Stimulated activated CD4-positive, alpha-beta T cell treated with anti-CD3 and anti-CD28 coated beads, TNF-alpha, amount 100 ng/mL, for 48 hours (primary cell): ENCODE measurements at places on chromosomes 12 and 14.

GRCh38 chr12:52041695-52042123, 9.5 kb upstream of the NR4A1 start:
- DNase-seq: no peak

- no peak for DNase-seq
Observed at GRCh38 chr12:32809196-32809595, 53.5 kb upstream of the YARS2 start.

- DNase-seq: no peak
Observed at GRCh38 chr14:80078501-80078900, 132.8 kb downstream of the DIO2 start.

DNA sequence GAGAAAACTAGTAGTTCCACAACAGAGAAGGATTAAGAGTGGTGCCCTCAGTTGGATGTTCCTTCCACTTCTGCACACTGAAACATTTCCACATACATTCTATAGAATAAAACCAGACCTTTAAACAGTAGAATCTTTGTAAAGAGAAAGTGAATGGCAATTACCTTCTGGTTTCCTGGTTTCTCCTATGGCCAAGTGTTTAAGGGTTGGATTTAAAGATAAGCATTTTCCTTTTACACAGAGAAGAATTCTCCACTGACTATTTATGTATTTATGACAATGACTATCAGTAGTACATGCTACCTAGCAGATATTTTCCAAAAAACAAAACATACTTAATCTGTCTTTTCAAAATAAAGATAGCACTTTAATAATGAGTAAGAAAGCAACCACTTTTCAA, 3.2 kb downstream of the ATG2B start:
- DNase-seq: no peak

DNA sequence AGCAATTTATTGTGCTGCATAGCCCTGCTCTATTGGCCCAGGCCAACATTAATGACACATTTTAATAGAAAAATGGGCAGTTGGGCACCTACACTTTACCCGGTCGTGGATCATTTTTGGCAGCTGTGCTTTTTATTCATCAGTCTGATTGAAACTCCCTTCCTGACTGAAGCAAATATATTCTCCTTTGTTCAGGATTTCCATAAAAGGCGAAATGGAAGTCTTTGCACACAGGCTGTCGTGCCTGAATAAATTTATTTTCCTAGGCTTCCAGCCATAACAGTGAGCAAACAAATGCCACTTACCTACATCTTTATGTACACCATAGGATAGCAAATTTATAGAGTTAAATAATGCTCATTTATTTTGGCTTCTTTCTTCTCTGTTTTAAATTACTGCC, 480.7 kb upstream of the DCN start:
- no peak for DNase-seq

DNA sequence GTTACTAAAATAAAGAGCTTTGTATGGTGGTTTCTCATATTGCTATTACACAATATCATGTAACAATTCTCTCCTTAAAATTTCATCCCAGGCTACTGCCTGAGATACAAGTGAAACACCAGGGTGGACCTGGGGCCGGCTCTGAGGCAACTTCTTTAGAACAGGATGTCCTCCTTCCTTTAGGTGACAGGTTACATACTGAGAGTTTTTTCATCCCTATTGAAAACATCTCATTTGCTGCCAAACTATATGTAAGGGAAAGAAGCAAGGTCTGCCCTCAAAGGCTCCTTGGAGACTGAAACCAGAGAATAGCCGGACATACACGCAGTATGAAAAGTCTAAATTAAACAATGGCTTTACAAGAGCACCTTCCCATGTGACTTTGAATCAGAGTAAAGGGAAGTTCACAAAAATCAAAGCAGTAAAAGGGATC, 139.9 kb downstream of the DUSP6 start:
- DNase-seq: no peak
